HTR-8/SVneo (cell line): ENCODE measurements at places on chromosomes 7 and 10.

- no peak for DNase-seq
Observed at GRCh38 chr10:30091136-30091535, 31.8 kb upstream of the JCAD start.

DNA sequence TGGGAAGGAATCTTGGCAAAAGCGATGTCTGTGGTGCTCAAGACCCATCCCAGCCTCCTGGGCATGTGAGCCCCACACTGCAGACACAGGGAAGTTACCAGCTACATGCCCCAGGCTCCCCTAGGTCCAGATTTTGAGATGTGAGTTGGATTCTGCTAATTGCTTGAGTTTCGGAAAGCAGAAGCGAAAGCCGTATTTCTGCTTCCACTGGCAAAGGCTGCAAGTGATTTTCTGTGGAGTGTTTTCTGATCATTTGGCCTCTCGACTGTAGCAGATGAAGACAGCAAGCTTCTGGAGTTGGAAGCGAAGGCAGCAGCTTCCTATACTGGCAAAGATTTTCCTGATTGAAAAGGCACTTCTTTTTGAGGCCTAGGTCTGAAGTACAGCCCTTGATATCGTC lies 29.6 kb downstream of the ANKRD16 start:
- DNase-seq: no peak

GRCh38 chr10:113503930-113504329 lies 48.9 kb upstream of the HABP2 start:
- no peak for DNase-seq

DNA sequence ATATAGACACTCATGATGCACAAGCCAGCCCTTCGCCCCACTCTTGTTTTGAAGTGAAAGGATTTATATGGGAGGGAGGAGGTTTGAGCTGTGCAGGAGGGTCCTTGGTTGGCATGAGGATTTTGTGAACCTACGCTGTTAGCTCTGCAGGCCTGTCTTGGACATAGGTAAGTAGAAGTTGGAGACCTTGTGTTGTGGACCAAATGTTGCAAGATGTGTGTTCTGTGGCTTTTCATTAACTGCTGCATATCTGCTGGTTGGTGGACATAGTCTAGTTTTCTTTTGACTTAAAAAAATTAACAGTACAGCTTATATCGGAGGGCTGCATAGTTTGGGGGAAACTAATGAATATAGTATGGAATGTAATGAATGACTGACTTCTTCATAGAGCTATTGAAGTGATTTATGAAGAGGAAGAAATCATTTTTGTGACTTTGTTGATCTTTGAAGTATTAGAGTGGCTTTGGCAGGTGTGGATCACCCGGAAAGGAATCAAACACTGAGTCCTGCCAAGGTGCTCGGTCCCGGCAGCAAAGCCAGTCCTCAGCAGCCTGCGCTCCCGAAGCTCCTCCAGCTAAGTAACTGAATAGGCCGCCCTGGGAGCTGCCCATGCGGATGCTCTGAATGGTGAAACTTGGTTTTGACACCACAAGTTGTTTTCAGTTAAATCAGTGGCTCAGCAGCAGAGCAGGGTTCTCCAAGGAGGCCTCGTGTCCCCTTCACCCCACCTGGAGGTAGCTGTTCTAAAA lies 3.2 kb downstream of the MGMT start:
- DNase-seq: no peak

GRCh38 chr7:50229964-50230363 lies 74.6 kb upstream of the IKZF1 start:
- no peak for DNase-seq
